ENCODE measurements at places on chromosomes 7 and 10. TPM values are rescaled to one million over a fixed set of nuclear protein-coding genes. Genes with fewer than 3 reads are reported as not detected.

UPK3BL2 gene
- 16.2 TPM for total RNA-seq

AQP1 gene
- 56.5 TPM for total RNA-seq

ITIH5 gene
- 28.4 TPM for total RNA-seq

PDZD7 gene
- 1.2 TPM for total RNA-seq

HMX3 gene
- not detected for total RNA-seq

OR2A42 gene
- 0.10 TPM for total RNA-seq

LRRD1 gene
- total RNA-seq = 0.30 TPM

ZNF37A gene
- 17.0 TPM for total RNA-seq

TMEM72 gene
- total RNA-seq = 0.10 TPM

RBAK gene
- 14.4 TPM for total RNA-seq

GPR158 gene
- total RNA-seq = 0.10 TPM

FIS1 gene
- total RNA-seq = 92.0 TPM

SLC25A13 gene
- 15.7 TPM for total RNA-seq

CALML3 gene
- 9.8 TPM for total RNA-seq

POLR2J2 gene
- 3.6 TPM for total RNA-seq

ANKRD30A gene
- 0.30 TPM for total RNA-seq

SFXN2 gene
- 7.1 TPM for total RNA-seq

DNA sequence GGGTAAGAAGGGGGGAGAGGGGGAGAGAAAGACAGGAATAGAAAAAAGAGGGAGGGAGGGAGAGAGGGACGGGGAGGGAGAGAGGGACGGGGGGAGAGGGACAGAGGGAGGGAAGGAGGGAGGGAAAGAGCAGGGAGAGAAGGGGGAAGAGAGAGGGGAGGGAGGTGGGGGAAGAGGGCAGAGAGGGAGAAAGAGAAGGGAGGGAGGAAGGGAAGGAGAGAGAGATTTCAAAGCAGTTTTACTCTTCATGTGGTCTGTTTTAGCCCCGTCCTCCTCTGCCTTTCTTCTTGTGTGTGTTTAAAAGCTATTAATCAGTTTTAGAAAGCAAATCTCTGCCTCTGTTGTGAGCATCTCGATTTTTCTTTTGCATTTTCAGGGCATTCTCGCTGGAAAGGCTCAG, 237.0 kb downstream of the WDR37 start:
- DNase-seq = no peak

DNA sequence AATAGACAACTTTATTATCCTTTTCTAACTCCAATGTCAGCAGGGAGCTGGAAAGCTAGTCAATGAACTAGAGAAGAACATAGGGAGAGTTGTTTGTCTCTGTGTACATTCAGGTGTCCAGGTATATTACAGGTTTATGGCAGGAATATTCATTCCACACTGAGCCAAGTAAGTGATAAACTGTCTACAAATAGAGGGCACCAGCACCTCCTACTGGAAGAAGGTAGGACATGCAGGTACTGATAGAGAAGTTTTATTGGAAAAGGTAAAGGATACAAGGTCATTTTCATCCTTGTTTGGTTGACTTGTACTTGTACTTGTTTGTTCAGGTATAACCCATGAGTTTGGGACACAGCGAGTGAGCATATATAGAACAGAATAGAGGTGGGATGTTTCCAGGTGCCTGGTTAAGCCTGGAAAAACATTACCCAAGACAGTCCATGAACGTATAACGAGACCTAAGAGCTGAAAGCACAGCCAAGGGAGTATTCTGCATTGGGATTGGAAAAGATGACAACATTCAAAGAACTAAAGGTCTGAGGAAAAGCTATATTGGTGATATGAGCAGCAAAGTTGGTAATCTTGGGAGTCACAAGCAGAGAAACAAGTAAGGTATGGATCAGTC, 61.4 kb upstream of the PPP1R3C start:
- no peak for DNase-seq

- DNase-seq = no peak
Measured at GRCh38 chr10:1449572-1450205, 287.6 kb downstream of the ADARB2 start.

DNA sequence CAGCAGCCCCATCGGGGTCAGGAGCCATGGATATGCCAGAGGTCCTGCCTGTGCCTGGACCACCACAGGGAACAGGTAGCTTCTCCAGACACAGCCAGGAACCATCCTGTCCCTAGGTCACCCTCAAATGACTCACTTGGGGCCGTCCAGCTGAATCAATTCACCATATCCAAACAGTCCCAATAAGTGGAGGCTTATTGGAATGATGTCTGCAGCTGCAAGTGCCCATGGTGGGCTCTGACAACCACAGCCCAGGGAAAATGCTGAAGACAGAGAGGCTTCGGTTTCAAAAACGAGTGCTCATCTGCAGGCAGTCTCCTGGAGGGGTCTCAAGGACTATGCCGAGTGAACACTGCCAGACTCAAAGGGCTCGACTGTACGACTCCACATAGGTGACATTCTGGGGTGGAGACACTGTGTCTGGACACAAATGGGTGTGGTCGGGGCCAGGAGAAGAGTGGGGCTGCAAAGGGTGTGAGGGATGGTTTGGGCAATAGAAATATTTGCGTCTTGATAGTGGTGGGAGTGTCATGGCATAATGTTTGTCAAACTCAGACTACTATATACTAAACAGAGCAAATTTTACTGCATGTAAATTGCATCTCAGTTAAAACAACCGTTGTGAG, 204.8 kb downstream of the TNS3 start:
- DNase-seq = no peak

- DNase-seq = no peak
Measured at GRCh38 chr7:98974906-98975816, 96.8 kb downstream of the TRRAP start.

GRCh38 chr7:24912874-24913514, 67.0 kb downstream of the OSBPL3 start:
- no peak for DNase-seq

DNA sequence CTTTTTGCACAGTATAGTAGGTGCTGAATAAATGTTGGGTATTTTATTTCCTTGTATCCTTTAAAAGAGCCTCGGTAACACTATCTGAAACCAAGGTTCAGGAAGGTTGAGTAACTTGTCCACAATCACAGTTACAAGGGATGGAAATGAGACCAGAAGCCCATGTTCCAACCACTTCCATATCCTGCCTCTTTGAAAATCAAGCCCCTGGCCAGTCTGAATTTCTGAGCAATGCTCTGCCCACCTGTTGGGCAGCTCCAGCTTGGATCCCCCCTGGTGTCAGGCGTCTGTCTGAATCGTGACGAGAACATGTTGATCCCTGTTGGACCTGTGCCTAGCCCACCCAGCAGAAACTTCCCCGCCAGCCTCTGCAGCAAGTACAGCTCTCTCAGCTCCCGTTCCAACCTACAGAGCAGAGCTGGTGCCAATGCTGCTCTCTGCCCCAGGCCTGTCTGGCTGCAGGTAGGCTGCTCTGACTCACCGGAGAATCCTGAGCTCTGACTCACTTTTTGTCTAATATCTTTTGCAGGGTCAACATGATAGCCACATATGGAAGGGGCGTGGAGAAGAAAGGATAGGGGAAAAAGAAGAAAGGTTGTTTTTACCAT, 595.5 kb downstream of the INHBA start:
- DNase-seq = no peak

GRCh38 chr7:100544386-100544785, 5.4 kb downstream of the AGFG2 start:
- no peak for DNase-seq

DNA sequence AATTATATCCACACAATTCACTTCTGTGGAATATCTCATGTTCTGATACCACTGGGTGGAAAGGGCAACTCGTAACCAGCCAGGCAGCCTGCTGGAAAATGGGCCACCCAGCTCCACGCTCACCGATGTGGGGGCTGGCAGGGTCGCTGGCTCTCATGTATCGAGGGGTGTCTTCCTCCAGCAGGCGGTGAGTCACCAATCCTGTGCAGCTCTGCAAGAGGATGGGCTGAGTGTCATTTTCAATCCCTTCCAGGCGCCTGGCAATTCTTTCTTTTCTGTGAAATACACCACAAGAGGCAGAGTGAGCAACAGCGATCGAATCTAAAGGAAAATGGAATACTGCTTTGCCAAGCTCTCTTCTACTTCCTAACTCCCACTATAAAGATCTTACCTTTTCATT, 80.1 kb downstream of the SVIL start:
- DNase-seq = no peak

DNA sequence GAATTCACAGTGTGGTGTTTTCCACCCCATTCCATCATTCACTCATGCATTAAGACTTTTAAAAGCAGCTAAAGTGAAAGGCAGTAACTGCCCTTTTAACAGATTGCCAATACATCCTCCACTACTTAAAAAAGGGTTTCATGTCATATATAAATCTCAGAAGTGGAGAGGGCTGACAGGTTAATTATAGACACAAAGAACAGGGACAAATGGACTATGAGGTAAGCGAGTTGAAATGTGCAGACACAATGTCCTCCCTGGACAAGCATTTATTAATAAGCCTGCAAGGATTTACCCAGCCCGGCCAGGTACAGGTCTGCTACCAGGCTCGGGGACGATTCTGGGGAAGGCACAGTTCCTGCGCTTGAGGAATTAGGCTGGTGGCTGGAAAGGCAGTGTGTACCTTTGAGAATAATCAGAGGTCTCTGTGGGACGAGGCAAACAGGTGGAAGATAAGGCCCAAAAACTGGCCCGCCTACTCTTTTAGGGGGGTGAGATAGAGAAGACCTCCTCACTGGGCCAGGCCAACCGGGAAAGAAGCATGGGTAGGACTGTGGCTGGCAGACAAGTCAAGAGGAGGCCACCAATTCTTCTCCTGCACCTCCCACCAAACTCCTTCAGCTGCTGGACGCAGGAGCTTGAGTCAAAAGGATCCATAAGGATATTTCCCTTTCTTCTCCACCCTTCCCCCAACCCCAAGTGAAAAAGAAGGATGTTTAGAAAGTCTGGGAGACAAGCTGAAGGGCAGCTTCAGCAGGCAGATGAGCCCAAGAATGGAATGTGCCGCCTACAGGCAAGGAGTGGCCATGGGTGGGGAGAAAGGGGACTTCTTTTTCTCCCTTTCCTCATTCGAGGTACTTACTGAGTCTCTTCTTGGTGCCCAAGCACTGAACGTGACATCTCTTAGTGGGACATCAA, 1.5 kb downstream of the PDLIM1 start:
- DNase-seq = no peak

- DNase-seq = no peak
Measured at GRCh38 chr10:92787557-92788152, 60.7 kb upstream of the EXOC6 start.

GRCh38 chr7:15681631-15682030, 4.9 kb downstream of the MEOX2 start:
- no peak for DNase-seq

DNA sequence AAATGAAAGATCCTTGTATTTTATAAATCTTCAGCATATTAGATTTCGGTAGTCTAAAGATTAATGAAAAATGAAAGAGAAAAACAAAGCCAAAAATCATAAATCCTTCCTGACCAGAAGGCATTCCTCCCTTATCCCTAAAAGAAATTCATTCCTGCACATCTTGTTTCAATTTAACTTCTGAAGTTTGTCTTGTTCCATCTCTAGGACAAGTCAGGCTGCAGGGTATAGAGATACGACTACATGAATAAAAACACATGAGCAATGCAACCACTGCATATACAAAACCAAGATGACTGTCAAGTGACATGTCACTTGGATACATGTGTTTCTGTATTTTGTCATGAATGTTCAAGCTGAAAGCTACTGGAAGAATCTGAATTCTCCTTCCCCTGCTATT, 214.9 kb downstream of the JAZF1 start:
- peak; percentile 56 for DNase-seq

DNA sequence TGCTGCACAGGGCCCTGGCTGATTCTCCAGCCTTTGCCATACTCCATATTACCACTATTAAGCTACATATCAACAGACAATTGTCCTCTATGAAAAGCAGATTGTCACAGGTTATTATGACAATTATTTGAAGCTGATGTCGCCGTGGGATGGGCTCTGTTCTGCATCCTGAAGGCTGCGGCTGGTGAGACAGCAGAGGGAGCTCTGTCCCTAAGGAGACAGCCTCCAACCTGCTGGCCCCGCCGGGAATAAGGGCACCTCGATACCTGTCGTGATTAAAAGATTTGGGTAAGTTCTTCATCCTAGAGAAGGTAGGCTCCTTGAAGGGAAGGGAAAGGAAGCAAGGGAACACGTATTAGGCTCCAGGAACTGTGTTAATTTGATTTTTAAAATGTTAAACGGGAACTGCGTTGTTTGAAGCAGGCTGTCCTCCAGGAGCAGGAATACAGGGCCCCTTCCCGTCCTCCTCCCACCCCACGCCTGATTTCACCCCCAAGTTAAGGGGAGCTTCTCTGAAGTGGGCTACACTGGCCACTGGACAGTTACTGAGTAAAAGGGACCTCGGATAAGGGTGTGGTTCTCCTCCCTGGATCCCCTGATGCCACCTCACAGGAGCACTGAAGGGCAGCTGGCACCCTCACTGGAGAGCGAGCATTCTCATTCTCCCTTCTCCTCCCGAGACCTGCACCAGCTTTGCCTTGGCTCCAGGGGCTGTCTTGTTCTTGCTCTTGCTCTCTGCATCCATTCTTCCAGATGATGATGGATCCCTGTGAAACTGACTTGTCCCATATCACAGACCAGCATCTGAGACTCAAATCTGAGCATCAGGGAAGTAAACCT, 11.8 kb upstream of the TIAL1 start:
- DNase-seq = no peak

GRCh38 chr7:128742206-128742605, 3.0 kb downstream of the CALU start:
- DNase-seq = no peak

GRCh38 chr10:100972904-100973535, 3.7 kb downstream of the SEMA4G start:
- DNase-seq = no peak

GRCh38 chr10:34786464-34786863, 28.6 kb downstream of the PARD3 start:
- DNase-seq = peak; percentile 75

DNA sequence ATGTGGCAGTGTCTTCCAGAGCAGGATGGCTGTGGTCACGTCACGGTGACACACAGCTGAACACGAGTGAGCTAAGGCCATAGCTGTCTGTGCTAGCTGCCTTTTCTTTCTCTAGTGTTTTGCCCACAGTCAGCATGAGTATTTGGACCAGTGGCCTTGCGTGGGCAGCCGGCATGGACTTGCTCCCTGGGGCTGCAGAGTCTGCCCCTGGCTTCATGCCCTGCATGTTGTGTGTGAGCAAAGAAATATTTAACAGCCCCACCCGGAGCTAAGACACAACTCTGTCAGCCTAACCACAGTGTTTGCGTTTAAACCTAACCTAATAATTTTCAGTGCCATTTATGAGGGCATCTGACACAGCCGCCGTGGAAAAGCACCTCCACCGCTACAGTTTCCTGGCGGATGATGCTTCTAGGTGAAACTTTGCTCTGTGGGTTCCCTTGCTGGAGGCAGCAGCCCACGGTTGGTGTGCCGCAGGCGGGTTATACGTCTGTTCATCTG, 14.6 kb downstream of the CHST12 start:
- DNase-seq = no peak

- DNase-seq = no peak
Measured at GRCh38 chr7:45975847-45976484, 54.9 kb upstream of the IGFBP3 start.

- no peak for DNase-seq
Measured at GRCh38 chr7:47080816-47081215, 501.1 kb downstream of the TNS3 start.

DNA sequence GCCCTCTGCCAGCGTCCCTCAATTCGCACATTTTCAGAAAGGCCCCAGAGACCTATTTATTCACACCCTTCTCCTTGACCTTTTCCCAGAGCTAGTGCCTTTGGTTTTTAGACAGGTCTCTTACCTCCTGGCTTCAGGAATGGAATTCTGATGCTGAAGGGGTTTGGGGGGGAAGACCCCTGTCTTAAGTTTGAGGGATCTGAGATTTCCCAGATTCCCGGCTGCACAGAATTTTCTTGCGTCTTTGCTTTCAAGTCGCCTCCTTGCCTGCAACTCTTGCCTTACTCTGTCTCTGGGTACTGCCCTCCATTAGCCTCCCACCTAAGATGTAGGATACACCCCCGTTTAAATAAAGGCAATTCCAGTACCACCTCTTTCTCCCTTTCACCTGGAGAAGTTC, 1.9 kb downstream of the GATA3 start:
- no peak for DNase-seq

All from skin of body (tissue), 3 donors.